Glutamatergic neuron (in vitro differentiated cells): ENCODE measurements at places on chromosomes 13 and 19.

DNA sequence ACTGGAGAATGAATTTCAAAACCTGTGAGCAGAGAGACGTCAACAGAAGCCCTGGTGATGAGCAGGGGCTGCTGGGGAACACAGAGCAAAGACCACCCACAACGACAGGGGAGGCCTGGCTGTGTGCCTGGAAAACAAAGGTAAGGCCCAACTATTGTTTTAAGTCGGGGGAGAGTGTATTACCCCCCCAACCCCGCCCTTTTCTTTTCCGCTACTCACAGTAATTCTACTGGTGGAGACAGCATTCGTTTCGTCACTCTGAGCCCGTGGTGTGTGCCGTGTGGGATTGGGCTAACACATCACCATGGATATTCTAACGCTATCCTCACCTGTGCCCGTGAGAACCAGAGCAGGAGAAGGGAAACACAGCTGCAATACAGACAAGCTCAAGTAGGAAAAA lies 18.6 kb upstream of the ADPRHL1 start:
- DNase-seq = no peak

DNA sequence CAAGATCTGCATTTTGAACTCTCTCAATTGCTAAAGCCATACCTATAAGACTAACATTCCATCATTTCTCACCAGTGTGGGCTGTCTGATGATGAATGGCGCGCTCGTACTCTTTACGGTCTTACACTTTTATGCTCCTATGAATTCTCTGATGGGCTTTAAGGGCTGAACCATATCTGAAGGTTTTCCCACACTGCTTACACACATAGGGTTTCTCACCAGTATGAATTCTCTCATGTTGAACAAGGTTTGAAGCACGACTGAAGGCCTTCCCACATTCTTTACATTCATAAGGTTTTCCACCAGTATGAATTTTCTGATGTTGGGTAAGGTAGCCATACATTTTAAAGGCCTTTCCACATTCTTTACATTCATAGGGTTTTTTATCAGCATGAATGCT lies 18.8 kb upstream of the ZNF607 start:
- no peak for DNase-seq

DNA sequence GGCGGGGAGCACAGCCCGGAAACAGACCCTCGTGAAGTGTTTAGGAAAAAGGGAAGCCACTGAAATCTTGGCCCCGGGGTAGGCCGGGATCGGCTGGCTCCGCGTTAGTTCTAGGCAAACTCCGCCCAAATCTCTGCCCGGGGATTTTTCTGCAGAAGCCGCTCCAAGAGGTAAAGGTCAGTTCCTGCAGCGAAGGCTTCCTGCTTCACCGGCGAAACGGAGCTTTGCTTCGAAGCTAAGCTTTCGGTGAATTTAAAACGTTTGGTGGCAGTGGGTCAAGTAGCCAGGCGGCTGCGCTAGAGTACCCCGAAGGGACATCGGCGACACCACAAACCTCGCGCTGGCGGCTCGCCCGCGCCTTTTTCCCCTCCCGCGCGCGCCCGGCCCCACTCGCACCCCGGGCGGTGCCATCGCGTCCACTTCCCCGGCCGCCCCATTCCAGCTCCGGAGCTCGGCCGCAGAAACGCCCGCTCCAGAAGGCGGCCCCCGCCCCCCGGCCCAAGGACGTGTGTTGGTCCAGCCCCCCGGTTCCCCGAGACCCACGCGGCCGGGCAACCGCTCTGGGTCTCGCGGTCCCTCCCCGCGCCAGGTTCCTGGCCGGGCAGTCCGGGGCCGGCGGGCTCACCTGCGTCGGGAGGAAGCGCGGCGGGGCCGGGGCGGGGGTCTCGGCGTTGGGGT lies 441 bp downstream of the GJB2 start:
- no peak for DNase-seq

DNA sequence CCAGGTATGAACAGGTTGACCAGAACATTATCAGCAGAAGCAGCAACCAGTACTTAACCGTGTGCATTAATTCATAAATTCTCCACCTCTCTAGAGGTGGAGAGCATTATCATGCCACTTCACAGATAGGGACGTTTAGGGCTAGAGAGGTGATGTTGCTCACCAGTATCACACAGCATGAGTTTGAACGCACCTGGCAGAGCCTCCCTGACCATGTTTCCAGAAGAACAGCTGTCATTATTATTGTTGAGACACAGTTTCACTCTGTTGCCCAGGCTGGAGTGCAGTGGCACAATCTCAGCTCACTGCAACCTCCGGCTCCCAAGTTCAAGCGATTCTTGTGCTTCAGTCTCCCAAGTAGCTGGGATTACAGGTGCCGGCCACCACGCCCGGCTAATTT lies 6.8 kb downstream of the KANK2 start:
- DNase-seq = no peak

GRCh38 chr13:113836768-113837559 lies 26.9 kb downstream of the GAS6 start:
- peak; percentile 21 for DNase-seq

- peak; percentile 100 for DNase-seq
Observed at GRCh38 chr19:1205114-1206099, at the start of gene STK11. TSS of gene STK11 (plus strand) at chr19:1205778. CDS start at chr19:1206914, 1,136 bp downstream.

DNA sequence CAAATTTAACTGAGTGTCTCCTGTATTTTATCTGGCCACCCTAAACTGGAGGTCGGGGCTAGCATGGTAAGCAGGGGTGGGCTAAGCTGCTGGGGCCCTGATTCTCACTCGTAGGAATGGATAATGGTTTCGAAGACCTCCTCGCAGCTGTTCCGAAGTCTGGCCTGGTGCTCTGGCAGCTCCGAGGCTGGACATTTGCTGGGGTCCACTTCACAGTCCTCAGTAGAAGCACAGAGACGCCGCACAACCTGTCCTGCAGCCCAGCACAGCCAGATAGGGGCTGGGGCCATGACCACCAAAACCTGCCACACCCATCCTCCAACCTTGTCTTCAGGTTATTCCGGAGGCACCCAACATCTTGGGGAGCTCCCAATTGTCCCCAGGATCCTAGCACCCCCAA lies 6.2 kb upstream of the WIZ start:
- DNase-seq = no peak

DNA sequence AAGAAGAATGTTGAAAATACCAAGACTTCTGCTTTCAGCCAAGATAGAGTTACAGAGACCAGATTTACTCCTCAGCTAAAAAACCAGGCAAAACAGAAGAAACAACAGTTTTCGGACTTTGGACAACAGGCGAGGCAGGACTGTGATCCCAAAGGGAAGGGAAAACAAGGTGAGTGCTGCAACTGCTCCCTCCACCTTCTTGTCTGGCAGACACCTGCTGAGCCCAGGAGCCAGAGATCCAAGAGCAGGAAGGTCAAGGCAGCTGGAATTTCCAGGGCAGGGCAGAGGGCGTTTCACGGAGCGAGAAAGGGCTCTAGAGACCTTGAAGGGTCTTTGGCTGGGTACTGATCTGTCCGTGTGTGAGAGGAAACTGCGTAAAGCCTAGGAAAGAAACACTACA lies 32.9 kb upstream of the SLC7A9 start:
- DNase-seq = no peak

GRCh38 chr13:98835156-98835555 lies 82.7 kb upstream of the SLC15A1 start:
- no peak for DNase-seq

DNA sequence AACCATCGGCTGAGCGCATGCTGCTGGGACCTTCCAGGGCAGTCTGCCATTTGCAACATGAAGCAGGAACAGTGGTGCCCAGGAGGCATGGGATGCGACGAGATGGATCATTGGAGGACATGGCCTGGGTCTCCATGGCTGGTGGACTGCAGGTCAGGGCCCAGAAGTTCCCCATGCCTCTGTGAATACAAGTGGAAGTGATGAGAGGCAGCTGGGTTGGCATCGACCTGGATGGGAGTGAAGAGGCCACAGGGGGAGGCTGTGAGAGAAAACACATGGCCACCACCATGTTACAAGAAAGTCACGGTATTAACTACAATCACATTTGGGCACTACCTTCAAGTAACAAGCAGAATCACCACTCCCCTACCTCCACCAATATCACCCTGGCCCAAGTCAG lies 262.0 kb downstream of the FOXO1 start:
- no peak for DNase-seq

- DNase-seq = no peak
Observed at GRCh38 chr13:22837980-22838647, 342.7 kb upstream of the SGCG start.

GRCh38 chr13:29436721-29437280 lies 158.7 kb downstream of the SLC7A1 start:
- DNase-seq = no peak

DNA sequence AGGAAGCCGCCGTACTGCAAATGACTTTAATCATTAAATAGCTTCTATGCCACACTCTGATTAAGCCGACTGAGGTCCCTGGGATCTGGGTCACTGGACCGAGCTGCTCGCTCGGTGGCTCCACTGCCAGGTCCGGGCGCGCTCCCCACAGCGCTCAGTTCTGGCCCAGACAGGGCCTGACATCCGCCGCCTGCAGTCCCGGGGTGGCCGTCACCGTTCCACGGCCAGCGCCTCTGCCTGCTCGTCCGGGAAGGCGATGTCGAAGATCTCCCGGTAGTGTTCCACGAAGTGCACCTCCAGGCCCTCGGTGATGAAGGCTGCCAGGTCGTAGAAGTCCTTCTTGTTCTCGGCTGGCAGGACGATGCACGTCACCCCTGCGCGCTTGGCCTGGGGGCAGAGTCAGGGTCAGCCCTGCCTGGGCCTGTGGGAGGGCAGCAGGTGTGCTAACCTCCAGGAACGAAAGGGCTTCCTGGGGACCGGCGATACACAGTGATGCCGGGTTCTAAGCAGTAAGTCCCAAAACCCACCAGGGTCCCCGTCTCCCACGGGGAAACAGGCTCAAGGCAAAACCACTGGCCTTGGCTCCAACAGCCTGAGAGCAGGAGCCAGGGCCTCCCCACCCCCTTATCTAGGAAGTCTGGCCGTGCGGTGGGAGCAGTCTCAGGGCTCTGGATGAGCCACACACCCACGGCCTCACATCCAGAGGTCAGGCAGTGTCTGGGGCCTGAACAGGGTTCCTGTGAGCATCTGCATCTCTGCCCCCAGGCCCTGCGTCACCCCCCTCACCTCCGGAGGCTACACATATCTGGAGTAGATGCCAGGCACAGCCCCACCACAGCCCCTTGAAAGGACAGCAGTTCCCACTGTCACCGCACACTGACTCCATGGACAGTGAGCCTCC lies 2.0 kb downstream of the RPL36 start:
- no peak for DNase-seq

GRCh38 chr13:33174931-33175330 lies 110.6 kb downstream of the STARD13 start:
- DNase-seq = no peak

- DNase-seq = no peak
Observed at GRCh38 chr13:29281932-29282495, 313.5 kb downstream of the SLC7A1 start.

GRCh38 chr13:45303026-45303425 lies 38.0 kb downstream of the TPT1 start:
- no peak for DNase-seq

DNA sequence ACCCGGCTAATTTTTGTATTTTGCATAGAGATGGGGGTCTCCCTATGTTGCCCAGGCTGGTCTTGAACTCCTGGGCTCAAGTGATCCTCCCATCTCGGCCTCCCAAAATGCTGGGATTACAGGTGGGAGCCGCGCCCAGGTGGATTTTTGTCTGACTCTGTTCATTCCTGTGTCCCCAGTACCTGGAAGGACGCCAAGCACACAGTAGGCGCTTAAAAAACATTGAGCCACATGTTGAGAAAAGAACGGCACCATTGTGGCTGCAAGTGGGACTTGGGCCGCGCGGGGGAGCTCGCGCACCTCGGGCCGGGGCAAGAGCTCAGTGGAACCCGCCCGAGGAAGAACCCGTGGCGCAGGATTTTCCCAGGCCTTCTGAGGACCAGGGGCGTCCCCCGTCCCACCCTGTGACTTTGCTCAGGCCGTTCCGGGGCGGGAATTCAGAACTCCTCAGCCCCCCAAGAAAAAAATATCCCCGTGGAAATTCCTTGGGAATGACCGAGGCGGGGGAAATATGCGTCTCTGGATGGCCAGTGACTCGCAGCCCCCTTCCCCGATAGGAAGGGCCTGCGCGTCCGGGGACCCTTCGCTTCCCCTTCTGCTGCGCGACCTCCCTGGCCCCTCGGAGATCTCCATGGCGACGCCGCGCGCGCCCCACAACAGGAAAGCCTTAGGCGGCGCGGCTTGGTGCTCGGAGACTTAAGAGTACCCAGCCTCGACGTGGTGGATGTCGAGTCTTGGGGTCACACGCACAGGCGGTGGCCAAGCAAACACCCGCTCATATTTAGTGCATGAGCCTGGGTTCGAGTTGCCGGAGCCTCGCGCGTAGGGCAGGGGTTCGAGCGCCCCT lies 1.4 kb upstream of the ICAM1 start:
- peak; percentile 86 for DNase-seq

GRCh38 chr13:30864433-30865122 lies 41.5 kb upstream of the MEDAG start:
- no peak for DNase-seq

GRCh38 chr13:20053891-20054290 lies 95.4 kb downstream of the ZMYM2 start:
- no peak for DNase-seq

GRCh38 chr19:42124386-42124901 lies 7.8 kb downstream of the POU2F2 start:
- DNase-seq = no peak

GRCh38 chr13:35225582-35225981 lies 250.9 kb downstream of the MAB21L1 start:
- no peak for DNase-seq

GRCh38 chr13:67150608-67151007 lies 79.5 kb downstream of the PCDH9 start:
- no peak for DNase-seq

DNA sequence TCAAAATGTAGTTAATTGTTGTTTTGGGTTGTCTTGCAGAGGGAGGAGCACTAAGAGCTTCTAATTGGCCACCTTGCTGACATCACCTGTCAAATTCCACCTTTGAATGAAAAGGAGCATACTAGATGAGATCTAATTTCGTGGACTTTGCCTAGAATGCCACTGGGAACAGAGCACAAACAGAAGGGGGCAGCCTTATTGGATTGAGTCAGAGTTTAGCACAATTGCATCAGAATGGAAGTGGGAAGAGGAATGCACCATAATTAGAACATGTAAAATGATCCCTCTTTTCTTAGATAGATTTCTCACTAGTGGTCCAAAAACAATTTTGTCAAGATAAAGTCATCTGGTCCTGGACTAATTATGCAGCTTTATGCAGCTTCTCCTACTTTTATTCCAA lies 1552.2 kb downstream of the PCDH9 start:
- no peak for DNase-seq

DNA sequence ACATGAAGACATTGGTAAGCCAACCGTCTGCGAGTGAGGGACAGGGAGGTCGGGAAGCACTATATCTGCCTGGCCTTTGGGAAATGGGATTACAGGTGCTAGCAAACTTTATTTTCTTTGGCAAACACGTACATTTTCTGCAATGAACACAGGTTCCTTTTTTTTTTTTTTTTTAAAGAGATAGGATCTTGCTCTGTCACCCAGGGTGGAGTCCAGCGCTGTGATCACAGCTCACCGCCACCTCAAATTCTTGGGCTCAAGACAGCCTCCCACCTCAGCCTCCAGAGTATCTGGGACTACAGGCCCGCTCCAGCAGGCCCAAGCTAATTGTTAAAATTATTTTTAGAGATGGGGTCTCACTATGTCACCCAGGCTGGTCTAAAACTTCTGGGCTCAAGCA lies 24.2 kb downstream of the ELAVL1 start:
- peak; percentile 0 for DNase-seq

GRCh38 chr19:51687791-51688670 lies 5.1 kb upstream of the SPACA6 start:
- peak; percentile 74 for DNase-seq

- DNase-seq = no peak
Observed at GRCh38 chr13:44680746-44681355, 104.7 kb upstream of the TSC22D1 start.
